Mammary microvascular endothelial cell (primary cell): ENCODE measurements at places on chromosomes 16 and 17. TPM values are rescaled to one million over a fixed set of nuclear protein-coding genes. Genes with fewer than 3 reads are reported as not detected.

RSKR gene
- total RNA-seq: 1.5 and 2.5 TPM in 2 replicates

GNGT2 gene
- total RNA-seq: 2.8 and 8.5 TPM in 2 replicates

LUC7L3 gene
- 19.7 and 31.1 TPM in 2 replicates for total RNA-seq

G6PC1 gene
- not detected in 2 replicates for total RNA-seq

BEAN1 gene
- total RNA-seq: not detected in 2 replicates
